Activated CD4-positive, alpha-beta T cell treated with anti-CD3 and anti-CD28 coated beads, Interleukin-2, Interleukin-6, amounts not matched to agents 100 ng/mL and 50 ng/mL, durations not matched to agents 16 hours and 8 hours (primary cell): ENCODE measurements at places on chromosomes 16 and 17.

DNA sequence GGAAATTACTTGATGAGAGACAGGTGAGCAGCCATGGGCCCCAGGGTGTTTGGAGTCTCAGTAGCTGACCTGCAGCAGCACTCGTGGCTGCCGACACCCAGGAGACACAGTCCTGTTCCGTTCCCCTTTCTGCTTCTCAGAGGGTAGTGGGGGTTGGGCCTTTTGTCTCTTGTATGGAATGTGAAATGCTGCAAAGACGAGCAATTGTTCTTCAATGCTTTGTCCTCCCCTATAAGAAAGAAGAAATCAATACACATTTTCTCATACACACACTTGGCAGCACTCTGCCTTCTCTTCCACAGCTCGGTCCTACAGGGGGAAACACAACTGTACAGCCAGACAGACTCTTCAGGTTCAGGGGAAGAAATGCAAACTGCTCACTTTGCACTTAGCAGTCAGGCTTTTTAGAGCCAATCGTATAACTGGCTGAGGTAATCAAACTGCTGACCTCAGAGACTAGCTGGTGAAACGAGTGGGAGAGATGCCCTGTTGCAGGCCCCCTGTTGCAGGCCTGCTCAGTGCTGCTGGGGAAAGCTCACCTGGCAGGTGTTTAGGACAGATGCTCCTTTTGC is 96.7 kb downstream of the AATF start:
- no peak for DNase-seq

DNA sequence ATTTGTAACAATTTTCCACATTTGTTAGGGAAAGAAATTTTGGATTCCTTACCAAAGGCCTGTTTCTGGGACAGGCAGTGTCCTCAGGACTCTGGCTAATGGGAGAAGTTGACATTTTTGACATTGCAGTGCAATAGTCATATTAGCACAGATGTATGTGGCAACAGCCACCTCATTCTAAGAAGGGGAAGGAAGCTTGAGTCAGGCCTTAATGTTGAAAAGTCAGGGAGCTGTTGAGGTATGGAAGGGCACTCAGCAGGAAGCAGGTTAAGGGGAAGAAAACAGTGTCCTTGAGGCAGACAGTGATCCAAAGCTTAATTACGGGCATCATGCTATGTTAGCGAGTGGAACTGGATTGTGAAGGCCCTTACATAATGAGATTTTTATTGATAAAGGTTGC is 20.9 kb downstream of the AKTIP start:
- DNase-seq = peak; percentile 41

DNA sequence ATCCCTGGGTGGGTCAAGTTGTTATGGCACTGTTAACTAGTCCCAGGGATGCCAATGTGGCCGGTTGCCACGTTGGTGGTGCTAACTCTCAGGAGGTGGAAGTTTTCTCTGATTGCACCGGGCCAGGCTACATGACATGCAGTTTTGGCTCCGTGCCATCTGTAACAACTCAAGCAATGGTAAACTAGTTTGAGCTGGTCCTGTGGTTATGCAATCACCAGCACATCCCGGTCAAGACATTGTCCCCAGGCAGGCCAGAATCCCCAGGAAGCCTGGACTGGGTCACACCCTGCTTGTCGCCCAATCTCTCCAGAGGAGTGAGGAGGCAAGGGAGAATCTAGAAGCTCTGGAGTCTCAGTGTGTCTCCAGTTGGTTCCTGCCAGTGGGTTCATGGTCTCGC is 10.1 kb upstream of the CCL17 start:
- no peak for DNase-seq

- no peak for DNase-seq
These were observed 39.4 kb downstream of the WSCD1 start for GRCh38 chr17:6109536-6109935.

DNA sequence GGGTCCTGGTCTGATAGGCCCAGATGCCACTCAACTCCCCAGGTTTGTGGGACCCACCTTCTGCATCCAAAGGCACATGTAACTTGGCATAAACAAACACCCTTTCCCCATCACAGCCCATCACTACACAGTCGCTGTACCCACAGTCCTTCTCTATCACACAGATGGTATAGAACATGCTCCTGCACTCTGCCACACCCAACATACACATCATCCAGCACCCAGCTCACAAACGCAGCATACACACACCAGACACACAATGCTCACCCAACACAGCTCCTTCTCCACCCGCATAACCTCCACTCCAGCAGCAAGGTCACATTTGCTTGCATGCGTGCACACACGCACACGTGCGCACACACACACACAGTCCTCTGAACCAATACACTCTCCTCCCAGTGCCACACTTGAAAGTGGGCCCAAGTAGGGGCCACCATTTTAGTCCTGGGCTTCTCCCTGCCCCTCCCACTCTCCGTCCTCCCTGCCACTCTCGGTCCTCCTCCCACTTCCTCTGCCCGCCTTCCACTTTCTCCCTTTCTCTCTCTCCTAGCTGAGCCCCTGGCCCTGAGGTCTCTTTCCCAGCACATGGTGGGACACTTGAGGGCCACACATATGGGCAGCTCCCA is 8.5 kb upstream of the TMEM92 start:
- no peak for DNase-seq

DNA sequence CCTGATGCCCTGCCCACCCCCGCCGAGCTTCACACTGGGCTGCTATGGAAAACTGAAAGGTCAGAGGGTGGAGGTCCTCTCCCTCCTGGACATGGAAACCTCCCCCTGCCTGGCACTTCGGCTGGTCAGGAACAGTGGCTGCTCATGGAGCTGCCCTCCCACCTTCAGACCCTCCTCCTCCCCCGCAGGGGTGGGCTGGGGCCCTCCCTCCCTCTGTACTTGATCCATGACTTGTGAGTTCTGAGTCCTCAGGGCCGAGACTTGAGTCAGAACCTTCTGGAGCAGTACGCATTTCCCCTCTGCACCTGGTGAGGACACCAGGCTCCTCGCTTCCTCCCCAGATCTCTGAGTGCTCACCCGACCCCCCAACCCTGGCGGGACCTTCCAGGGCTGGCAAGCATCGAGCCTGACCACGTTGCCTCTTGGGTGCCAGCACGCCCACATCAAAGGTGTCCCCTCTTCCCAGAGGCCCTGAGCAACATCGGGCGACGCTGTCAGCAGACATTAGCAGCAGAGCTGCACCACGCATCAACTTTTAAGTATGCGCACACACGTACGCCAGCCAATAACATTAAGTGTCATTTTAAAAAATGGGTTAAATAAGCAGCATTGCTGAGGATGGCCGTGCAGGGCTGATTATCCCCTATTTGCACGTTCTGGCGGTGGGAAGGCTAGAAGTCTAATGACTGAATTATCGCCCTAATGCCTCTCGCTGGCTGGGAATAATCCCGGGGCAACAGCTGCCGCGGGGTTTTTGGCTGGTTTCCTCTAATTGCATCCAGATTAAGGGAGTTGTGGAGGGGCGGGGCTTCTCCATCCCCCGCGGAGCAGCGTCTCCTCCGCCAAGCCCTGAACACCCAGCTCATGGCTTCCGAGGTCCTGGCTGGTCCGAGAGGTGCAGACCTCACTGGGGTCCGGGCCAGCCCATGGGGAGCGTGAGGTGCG is 98.0 kb downstream of the TBC1D16 start:
- DNase-seq = no peak

GRCh38 chr16:71426069-71426879 is 15.6 kb downstream of the TLE7 start:
- DNase-seq = peak; percentile 80

GRCh38 chr16:35325936-35326335 is 1866.5 kb downstream of the TP53TG3F start:
- DNase-seq = no peak

GRCh38 chr16:11972128-11972527 is 4.4 kb upstream of the SNX29 start:
- no peak for DNase-seq

DNA sequence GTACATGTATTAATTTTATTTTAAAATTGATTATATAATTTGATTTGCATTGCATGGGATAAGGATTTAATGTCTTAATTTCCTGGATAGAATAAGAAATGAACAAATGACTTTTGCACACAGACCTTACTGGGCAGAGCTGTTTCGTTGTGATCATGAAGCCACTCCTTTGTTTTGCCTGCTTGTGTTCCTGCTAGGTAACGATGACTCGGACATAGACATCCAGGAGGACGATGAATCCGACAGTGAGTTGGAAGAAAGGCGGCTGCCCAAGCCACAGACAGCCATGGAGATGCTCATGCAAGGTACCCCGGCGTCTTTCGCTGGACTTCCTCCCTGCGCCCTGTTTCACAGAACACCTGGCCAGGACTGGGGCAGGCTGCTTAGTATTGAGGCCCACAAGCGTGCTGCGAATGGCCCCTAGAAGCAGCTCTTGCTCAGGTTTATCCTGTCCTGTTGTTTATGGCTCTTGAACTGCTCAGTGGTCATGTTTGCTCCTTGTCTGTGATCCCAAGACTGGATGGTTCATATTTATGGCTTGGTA is 29.6 kb downstream of the CLUAP1 start:
- DNase-seq = no peak

- DNase-seq = no peak
These were observed 83.2 kb upstream of the C17orf78 start for GRCh38 chr17:37292429-37293139.

DNA sequence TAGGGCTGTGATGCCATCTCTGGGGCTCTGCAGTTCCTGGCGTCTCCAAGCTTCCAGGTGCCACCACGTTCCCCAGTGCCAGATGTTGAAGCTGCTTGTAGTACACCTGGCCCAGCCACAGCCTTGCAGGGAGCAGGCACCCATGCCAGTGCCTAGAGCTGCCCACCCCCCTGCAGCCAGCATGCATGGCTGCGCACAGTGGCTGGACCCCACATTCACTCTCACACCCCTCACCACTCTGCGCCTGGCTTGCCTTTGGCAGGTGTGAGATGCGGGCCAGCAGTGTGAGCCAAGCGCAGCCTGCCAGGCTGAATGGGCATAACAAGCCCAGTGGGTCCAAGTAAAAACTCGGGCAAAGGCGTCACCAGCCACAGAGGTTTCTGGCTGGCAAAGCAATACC is 75.4 kb upstream of the CHMP6 start:
- no peak for DNase-seq

GRCh38 chr17:44878627-44879221 is 20.5 kb downstream of the EFTUD2 start:
- peak; percentile 30 for DNase-seq

- DNase-seq = no peak
These were observed 7.8 kb downstream of the MRPL27 start for GRCh38 chr17:50365165-50365564.

DNA sequence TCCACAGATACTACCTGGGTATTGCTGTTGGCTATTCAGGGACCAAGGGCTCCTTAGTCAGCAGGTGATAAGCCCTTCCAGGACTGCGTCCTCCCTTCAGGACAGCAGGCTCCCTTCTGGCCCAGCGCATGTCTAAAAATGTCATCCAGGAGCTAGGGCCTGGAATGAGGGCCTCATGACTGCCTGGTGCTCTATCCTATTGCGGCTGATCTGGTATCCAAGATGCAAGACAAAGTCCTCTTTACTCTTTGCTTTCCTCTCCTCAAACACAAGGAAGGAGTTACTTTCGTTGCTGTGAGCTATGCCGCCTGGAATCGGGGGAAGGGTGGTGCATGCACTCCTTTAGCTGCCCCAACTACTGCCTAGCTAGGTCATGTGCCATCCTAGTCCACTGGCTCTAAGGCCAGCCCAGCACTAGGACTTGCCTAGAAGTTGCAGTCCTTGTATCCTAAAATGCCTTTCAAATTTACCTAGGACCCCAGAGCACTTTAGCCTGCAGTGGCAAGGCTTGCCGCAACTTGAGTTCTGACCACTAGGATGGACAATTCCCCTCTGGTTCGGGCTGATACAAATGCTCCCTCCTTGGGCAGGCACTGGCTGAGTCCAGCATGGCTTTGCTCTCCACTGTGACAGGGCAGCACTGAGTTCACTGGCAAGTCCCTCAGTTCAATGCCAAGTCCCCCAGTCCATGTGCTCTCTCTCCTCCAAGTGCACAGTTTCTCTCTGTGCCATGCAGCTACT is 10.1 kb upstream of the TMEM219 start:
- no peak for DNase-seq

DNA sequence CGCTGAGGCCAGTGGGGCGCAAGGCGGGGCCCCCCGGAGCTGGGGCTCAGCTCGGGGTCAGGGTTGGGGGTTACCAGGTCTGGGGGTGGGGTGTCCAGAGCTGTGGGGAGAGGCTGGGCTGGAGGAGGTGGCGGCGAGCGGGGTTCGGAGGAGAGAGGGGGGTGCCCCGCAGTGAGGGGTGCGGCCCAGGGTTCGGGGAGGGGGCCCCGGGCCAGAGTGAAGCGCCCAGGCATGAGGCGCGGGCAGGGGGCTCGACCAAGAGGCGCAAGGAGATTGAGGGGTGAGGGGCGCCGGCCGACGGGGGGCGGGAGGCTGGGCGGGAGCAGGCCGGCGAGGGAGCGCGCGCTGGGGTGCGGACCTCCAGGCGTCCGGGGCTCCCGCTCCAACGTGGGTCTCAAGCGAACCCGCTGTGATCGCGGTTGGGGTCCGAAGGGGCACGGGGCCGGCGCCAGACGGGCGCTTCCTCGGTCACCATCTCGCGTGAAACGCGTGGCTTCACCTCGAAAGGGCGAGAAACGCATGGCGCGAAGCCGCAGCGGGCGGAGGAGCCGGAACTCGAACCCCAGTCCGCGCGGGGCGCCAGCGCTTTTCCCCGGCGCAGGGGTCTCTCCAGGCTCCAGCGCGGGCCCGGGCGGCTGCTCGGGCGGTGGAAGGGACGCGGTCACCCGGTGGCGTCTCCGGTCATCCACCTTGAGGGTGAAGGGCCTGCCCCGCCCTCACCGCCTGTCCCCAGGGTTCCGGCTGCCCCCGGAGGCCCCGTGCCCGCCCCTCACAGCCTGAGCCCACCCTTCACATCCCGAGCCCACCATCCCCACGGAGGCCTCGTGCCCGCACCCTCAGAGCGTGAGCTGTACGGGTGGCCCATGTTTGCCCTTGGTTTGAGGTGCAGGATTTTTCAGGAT is 846 bp downstream of the CPNE7 start:
- DNase-seq = no peak

DNA sequence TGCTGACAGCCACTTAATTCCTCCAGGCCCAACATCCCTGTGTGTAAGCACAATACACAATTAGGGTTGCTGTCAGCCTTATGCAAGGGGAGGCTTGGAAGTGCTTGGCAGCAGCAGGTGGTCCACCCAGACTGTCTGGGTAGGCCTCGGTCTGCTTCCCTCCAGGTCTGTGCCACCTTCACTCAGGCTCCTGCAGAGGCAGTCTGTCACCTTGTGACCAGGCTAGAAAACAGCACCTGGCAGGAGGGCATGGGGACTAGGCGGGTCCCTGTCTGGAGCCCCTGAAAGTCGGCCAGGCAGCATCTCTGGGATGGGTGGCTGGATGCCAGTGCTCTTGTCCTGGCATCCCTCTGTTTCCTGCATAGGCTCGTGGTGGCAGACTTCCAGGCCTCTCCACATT is 578.1 kb downstream of the KCNJ18 start:
- DNase-seq = no peak

GRCh38 chr17:73969956-73970355 is 233.5 kb upstream of the RPL38 start:
- DNase-seq = no peak

DNA sequence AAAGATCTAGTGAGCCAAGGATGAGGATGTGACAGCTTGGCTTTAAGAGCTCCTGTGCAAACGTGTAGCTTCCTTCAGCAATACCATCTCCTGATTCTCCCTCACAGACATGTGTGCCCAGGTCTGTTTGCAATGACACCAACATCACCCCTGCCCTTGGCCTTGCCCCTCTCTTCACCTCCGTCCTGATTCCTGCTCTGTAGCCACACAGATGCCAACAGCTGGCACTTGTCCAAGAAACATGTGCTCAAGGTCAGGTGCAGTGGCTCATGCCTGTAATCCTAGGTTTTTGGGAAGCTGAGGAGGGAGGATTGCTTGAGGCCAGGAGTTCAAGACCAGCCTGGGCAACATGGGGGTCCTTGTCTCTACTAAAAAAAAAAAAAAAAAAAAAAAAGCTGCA is 103.8 kb upstream of the CRHR1 start:
- no peak for DNase-seq

- DNase-seq = no peak
These were observed 101.9 kb upstream of the HSBP1 start for GRCh38 chr16:83705856-83706255.
